SJSA1 (cell line): ENCODE measurements at places on chromosomes 2 and 18. TPM values are rescaled to one million over a fixed set of nuclear protein-coding genes. Genes with fewer than 3 reads are reported as not detected.

The LRRTM4 gene
- total RNA-seq: not detected in 2 replicates

The PTH2R gene
- not detected in 2 replicates for total RNA-seq

The ASPRV1 gene
- 0.08 TPM in 1 of 2 replicates, not detected in the other for total RNA-seq

The COL4A3 gene
- total RNA-seq: not detected in 2 replicates

The INHBB gene
- 0.09 and 0.16 TPM in 2 replicates for total RNA-seq

The TPO gene
- not detected in 2 replicates for total RNA-seq

The CHRND gene
- total RNA-seq: not detected in 2 replicates

The AQP12B gene
- total RNA-seq: not detected in 2 replicates

The REG3A gene
- not detected in 2 replicates for total RNA-seq

The LINC00305 gene
- not detected in 2 replicates for total RNA-seq

The SP140L gene
- 14.3 and 36.8 TPM in 2 replicates for total RNA-seq

The FAM124B gene
- total RNA-seq: not detected in 2 replicates

The SLC9A4 gene
- total RNA-seq: not detected in 2 replicates

The KHK gene
- 0.11 and 0.31 TPM in 2 replicates for total RNA-seq

The DNER gene
- total RNA-seq: 0.05 TPM in 1 of 2 replicates, not detected in the other

The CAPN14 gene
- total RNA-seq: 0.41 TPM in 1 of 2 replicates, not detected in the other

The CACNB4 gene
- not detected in 2 replicates for total RNA-seq

The C2orf78 gene
- 0.03 TPM in 1 of 2 replicates, not detected in the other for total RNA-seq

The MAL gene
- not detected in 2 replicates for total RNA-seq

The ALKAL2 gene
- not detected in 2 replicates for total RNA-seq

The UGT1A5 gene
- total RNA-seq: not detected in 2 replicates

The ANKRD30BL gene
- not detected in 2 replicates for total RNA-seq

The TTC21B gene
- 26.9 and 38.3 TPM in 2 replicates for total RNA-seq

The SLC38A11 gene
- total RNA-seq: not detected in 2 replicates

The NT5C1B gene
- not detected in 2 replicates for total RNA-seq

The FAM98A gene
- 14.7 and 128 TPM in 2 replicates for total RNA-seq

The NEB gene
- total RNA-seq: 0.03 TPM in 1 of 2 replicates, not detected in the other

The MERTK gene
- not detected in 2 replicates for total RNA-seq

The TTL gene
- total RNA-seq: 33.7 and 47.7 TPM in 2 replicates

The CPLX4 gene
- not detected in 2 replicates for total RNA-seq

The G6PC2 gene
- total RNA-seq: not detected in 2 replicates

The SCN7A gene
- total RNA-seq: 0.05 TPM in 1 of 2 replicates, not detected in the other

The RTKN gene
- total RNA-seq: 5.6 and 8.7 TPM in 2 replicates

The CCDC141 gene
- total RNA-seq: not detected in 2 replicates

The PSMD14 gene
- 232 and 239 TPM in 2 replicates for total RNA-seq

The UGT1A3 gene
- total RNA-seq: not detected in 2 replicates

The SIX2 gene
- total RNA-seq: 3.6 and 5.6 TPM in 2 replicates

The STAT4 gene
- 0.89 and 8.2 TPM in 2 replicates for total RNA-seq

The RFX8 gene
- 0.68 TPM in 1 of 2 replicates, not detected in the other for total RNA-seq

The IHH gene
- total RNA-seq: 0.05 TPM in 1 of 2 replicates, not detected in the other

The DNAJC5G gene
- not detected in 2 replicates for total RNA-seq

The LAMA1 gene
- total RNA-seq: 5.2 and 6.4 TPM in 2 replicates

The FAM110C gene
- total RNA-seq: not detected in 2 replicates

The TXNDC2 gene
- total RNA-seq: 0.05 TPM in 1 of 2 replicates, not detected in the other

The CIB4 gene
- total RNA-seq: not detected in 2 replicates

The OSR1 gene
- 1.9 and 2.2 TPM in 2 replicates for total RNA-seq

The NDC80 gene
- total RNA-seq: 69.6 and 75.8 TPM in 2 replicates

The VWC2L gene
- not detected in 2 replicates for total RNA-seq

The LBX2 gene
- 0.18 and 1.6 TPM in 2 replicates for total RNA-seq
